ENCODE measurements at places on chromosomes 3 and 15. TPM values are rescaled to one million over a fixed set of nuclear protein-coding genes. Genes with fewer than 3 reads are reported as not detected.

FOXL2 gene
- total RNA-seq = 11.2 TPM

ESYT3 gene
- 6.5 TPM for total RNA-seq

SNRK gene
- 24.6 TPM for total RNA-seq

CPNE9 gene
- not detected for total RNA-seq

PIK3CA gene
- 42.8 TPM for total RNA-seq

TNNC1 gene
- 0.33 TPM for total RNA-seq

P2RY13 gene
- not detected for total RNA-seq

ATP10A gene
- 0.66 TPM for total RNA-seq

VGLL4 gene
- 27.0 TPM for total RNA-seq
